Nucleus accumbens (tissue), 56 donors: ENCODE measurements at places on chromosomes 6 and 20.

DNA sequence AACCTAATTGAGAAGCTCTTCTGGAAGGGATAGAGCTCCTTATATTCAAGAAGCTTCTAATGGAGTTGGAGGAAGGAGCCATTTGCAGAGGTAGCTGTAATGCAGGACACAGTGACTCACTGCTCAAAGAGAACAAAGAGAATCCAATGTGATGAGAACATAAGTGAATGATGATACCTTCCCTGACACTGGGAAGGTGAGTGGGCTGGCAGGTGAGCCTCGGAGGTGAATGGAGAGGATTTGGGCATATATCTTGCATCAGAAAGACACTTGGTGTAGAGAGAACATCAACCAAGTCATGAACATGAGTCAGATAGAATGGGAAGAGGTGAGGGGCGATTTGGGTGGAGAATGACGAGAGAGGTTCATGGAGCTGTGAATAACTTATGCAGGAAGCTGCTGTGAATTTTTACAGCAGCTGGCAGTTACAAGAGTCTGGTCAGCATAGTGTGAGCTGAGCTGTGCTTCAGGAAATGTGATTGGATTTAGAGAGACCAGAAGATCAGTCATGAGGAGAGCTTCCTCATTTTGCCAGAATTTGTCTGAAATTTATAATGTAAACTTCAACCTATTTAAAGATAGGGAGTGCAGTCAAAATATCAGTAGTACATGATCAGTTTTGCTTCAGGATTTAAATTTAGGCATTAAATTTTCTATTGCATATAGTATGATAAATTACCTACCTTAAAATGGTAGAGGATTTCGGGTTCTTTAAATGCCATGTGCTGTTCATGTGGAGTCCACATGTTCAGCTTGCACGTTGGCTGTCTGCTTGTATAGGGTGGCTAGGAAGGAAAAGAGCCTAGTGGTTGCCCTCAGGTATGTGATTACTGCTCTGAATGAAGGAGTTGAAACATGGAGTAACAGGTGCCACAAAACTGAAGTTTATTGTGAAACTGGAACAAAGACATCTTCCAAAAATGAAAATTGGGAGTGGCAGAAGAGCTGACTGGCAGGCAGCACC is 59.2 kb upstream of the KIF25 start:
- DNase-seq, result no peak

DNA sequence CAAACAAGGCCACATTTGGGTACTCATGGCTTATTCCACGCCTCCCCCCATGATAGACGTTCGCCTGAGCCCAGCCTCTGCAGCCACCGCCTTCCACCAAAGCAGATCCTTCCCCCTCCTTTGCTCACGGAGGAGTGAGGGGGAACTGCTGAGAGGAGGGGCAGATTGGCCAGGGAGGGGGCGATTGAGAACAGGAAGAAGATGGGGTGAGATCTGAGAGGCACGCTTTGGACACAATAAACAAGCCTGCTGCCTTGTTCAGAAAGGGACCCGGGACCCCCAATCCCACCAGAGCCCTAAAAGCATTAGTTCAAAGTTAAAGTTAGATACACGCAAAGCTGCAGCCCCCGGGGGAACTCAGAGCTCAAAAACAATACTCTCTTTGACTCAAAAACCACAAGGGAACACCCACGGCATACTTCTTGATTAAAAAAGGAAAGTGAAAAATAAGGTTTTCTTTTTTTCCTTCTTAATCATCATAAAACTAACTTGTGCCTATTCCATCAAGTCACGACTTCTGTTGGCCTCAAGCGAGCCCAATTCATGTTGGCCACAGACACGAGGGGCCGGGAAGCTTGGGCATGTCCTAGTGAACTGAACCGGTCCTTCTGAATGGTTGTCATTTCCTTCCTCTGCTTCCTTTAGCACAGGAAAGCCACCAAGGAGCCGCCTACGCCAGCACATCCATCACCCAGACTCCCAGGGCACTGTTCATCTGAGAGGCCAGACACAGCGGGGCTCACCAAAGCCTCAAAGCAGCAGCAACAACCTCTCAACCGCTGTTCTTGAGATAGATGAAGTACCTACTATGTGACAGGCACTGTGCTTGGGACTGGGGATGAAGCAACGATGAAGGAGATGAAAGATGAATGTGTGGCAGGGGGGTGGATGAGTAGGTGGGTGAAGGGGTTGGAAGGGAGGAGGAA is 44.7 kb downstream of the NFATC2 start:
- no peak for DNase-seq

DNA sequence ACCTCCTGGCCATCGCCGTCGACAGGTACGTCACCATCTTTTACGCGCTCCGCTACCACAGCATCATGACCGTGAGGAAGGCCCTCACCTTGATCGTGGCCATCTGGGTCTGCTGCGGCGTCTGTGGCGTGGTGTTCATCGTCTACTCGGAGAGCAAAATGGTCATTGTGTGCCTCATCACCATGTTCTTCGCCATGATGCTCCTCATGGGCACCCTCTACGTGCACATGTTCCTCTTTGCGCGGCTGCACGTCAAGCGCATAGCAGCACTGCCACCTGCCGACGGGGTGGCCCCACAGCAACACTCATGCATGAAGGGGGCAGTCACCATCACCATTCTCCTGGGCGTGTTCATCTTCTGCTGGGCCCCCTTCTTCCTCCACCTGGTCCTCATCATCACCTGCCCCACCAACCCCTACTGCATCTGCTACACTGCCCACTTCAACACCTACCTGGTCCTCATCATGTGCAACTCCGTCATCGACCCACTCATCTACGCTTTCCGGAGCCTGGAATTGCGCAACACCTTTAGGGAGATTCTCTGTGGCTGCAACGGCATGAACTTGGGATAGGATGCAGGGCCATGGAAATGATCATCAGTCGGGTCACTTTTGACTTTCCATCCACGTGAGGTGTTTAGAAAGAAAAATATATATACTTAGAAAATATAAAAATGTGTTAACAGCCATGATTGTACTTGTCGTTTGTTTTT is 868 bp downstream of the MC3R start:
- no peak for DNase-seq

GRCh38 chr20:25214426-25214790 is 18.9 kb downstream of the ENTPD6 start:
- no peak for DNase-seq

GRCh38 chr6:137793805-137794515 is 73.1 kb upstream of the TNFAIP3 start:
- no peak for DNase-seq

GRCh38 chr20:6305536-6305935 is 182.7 kb upstream of the FERMT1 start:
- DNase-seq, result no peak

- no peak for DNase-seq
These were observed 10.7 kb downstream of the SLC22A23 start for GRCh38 chr6:3446184-3446583.

- DNase-seq, result no peak
These were observed 221.0 kb upstream of the SULF2 start for GRCh38 chr20:48006036-48006833.

DNA sequence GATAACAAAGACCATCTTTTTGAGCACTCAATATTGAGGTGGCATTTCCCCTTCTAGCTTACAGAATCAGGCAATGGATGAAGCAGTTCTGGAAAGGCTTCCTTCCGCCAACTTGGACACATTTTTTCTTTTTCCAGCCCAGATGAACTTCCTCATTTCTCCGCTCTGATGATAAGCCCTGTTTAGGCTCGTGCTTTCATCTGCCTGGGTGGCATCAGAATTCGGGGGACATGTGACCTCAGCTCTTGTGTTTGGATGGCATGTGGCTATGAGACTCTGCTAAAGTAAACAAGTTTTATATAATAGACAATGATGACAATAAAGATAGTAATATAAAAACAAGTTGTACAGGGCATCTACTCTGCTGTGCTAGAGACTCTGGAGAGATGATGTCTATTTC is 796.7 kb downstream of the DHX35 start:
- no peak for DNase-seq

- no peak for DNase-seq
These were observed 157.3 kb downstream of the THBS2 start for GRCh38 chr6:169096388-169096787.

DNA sequence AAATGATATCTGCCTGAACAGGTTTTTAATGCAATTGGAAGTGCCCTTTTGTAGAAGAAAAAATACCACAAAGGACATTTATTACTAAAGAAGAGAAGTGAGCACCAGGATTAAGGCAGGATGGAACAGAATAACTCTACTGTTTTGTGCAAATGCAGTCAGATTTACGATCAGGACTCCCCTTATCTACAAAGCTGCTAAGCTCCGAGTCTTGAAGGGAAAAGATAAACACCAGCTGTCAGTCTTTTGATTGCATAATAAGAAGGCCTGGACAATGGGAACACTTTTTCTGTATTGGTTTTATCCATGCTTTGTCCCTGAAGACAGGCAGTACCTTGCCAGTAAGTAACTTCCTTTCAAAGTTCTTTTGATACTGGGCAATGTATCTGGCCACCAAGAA is 797.9 kb upstream of the SLC35B3 start:
- no peak for DNase-seq

- no peak for DNase-seq
These were observed 725 bp upstream of the ISM1 start for GRCh38 chr20:13220194-13220903.

- peak; percentile 30 for DNase-seq
These were observed 36.7 kb upstream of the AAR2 start for GRCh38 chr20:36199345-36200257.

- DNase-seq, result no peak
These were observed 28.3 kb upstream of the CARMIL1 start for GRCh38 chr6:25250878-25251277.

DNA sequence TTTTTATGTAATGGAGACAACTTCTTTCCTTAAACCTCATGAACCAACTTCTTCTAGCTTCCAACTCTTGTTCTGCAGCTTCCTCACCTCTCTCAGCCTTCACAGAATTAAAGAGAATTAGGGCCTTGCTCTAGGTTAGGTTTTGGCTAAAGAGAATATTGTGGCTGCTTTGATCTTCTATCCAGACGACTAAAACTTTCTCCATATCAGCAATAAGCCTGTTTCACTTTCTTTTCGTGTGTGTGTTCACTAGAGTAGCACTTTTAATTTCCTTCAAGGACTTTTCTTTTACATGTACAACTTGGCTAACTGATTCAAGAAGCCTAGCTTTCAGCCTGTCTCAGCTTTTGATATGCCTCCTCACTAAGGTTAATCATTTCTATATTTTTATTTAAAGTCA is 596.1 kb upstream of the NRSN1 start:
- DNase-seq, result no peak

- no peak for DNase-seq
These were observed 31.1 kb upstream of the PLEKHG1 start for GRCh38 chr6:150568560-150568959.

DNA sequence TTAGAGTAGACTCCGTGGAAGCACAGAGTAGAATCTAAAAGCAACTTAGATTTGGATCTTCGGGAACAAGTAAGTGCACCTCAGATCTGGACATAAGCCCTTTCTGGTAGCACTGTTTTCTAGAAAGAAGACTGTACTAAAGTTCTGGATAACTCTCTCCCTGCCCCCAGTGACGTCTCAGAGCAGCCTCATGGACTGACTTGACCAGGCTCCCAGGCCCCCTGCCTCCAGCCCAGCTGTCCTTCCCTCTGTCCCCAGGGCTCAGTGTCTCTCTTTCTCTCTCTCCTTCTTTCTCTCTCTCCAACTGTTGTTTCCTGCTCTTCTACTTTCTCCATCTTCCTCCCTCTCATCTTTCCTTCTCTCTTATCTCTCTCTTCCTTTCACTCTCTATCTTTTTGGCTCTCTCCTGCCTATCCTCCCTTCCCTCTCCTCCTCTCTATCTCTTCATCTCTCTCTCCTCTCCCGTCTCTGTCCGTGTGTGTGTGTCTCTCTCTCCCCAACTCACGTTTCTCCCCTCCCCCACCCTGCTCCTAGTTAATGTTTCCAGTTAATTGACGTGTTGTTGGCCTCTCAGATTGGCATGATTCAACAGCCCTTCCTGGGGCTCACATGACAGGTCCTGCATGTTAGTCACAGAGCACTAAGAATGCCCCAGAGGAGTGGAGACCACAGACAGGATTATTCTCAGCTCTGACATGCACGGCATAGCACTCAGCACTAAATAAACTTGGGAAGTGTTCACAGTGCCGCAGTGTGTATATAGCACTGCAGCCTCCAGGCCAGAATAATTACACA is 180.4 kb upstream of the FOXQ1 start:
- DNase-seq, result no peak

GRCh38 chr20:9321007-9321406 is 193.4 kb upstream of the LAMP5 start:
- DNase-seq, result no peak

DNA sequence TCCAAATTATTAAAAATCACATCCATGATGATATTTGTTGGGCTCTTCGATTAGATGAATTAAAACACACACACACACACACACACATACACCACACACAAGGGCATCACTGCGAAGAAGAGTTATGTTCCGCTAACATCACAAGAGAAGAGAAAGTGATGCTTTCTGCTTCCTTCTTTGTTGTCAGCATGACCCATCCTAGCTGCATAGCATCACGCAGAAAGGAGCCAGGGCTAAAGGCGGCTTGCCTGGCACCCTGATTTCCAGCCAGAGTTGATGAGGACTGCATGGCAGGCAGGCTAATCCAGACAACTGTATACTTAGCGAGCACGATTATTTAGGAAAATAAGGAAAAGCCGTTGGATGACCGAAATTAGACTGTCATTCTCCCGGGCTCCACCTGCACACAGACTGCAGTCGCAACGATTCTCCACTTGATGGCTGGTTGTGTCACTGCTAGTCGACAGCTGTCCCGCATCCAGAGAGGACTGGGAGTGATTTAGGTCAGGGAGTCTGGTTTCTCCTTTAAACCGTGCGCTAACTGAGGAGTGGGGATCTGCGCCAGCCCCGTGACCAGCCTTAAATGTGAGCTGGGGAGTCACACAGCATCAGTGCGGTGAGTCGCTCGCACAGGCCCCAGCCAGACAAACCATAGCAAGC is 70.6 kb upstream of the SOX4 start:
- DNase-seq, result peak; percentile 19

- DNase-seq, result no peak
These were observed 162.3 kb downstream of the KLHL32 start for GRCh38 chr6:97086781-97087180.

- DNase-seq, result no peak
These were observed 235.4 kb downstream of the CDH4 start for GRCh38 chr20:61487346-61487996.

- peak; percentile 45 for DNase-seq
These were observed 23.7 kb downstream of the HLA-A start for GRCh38 chr6:29965873-29966601.

- no peak for DNase-seq
These were observed 79.2 kb downstream of the SMOC2 start for GRCh38 chr6:168520233-168520632.

- DNase-seq, result no peak
These were observed 118.8 kb downstream of the COL19A1 start for GRCh38 chr6:69985180-69985579.

DNA sequence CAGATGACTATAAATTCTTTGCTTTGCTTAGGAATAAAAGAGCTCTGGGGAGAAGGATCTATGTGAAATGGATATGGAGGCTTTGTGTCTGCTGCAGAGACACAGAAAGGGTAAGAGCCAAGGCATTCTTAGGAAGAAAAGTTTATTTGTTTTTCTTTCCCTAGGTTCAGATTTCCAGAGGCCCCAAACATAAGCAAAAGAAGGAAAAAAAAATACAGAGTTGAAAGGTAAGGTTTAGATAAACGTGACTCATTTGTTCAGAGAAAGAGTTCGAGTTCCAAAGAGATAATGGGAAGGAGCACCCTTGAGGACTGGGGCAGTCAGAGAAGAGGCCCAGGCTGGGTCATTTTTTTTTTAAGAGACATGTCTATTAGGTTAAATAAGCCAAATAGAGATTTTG is 27.4 kb upstream of the BMP5 start:
- DNase-seq, result no peak
